Epithelial cell of proximal tubule (primary cell): ENCODE measurements at places on chromosomes 5 and 9.

DNA sequence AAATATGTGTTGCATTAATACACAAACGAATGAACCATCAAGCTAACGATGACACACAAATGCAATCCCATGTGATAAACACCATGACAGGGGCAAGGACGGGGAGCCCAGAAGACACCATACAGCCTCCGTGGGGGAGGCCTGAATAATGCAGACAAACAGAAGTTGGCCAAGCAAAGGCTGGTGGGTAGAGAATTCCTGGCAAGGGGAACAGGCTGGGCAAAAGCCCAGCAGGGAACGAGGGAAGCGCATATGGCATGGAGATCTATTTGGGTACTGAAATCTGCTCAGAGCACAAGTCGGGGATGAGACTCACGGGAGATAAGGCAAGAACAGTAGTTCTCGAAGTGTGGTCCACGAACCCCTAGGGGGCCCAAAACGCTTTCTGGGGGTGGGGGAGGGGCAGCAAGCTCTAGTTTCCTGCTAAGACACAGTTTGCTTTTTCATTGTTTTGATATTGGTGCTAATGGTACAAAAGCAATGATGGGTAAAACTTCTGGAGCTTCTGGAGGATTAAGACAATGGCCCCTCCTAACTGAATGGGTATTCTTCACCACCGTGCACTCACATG lies 42.9 kb upstream of the FBXW11 start:
- no peak for DNase-seq

DNA sequence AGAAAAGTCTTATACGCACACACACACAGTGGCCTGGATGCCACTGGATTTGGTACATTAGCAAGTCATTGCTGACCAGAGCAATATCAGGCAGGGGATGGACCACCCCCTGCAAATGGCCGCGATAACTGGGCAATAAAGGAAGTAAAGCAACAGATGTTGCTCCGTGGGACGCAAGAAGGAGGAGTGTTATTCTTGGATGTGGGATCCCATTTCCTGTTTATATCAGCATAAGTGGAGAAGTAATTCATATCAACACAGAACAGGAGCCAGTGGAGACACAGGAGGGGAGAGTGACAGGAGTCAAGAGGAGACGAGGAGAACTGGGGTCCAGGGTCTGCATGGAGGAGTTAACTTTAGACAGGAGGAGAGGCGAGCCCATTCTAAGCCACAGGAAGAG lies 18.4 kb downstream of the RUFY1 start:
- no peak for DNase-seq

GRCh38 chr9:38357350-38358114 lies 35.0 kb upstream of the ALDH1B1 start:
- DNase-seq: no peak

DNA sequence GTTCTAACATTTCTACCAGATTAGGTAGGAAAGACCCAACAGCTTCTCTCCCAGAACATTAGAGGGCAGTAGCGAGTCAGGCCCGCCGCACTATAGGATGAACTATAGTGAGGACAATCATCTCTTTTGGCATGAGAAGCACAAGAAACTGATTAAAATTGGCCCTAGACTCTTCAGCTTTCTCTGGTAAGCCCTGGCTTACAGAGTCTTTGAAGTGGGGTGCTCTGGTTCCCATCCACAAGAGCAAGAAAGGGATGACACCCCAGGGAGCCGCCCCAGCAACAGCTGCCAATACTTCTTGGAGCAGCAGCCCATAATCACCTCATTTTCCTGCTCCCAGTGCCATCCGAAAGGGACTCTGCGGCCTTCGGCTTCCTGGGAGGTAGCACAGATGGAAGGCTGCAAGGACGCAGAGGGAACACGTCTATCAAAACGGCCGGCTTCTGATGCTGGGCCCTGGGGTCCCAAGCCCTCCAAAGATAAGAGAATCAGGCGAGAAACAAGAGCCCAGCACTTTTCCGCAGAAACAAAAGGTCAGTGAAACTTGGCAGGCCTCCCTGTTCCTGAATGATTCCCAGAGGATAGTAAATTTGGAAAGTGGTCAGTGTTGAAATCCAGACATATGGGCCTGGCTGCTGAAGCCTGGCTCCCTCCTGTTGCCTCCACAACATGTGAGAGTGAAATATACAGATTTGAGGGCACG lies 69.3 kb downstream of the HSD17B3 start:
- no peak for DNase-seq

- DNase-seq: no peak
Observed at GRCh38 chr9:4566806-4567205, 76.5 kb downstream of the SLC1A1 start.

- no peak for DNase-seq
Observed at GRCh38 chr5:151492729-151493128, 45.3 kb downstream of the SLC36A1 start.

GRCh38 chr5:68271124-68271523 lies 55.6 kb downstream of the PIK3R1 start:
- DNase-seq: no peak

GRCh38 chr5:131589510-131590348 lies 45.3 kb downstream of the RAPGEF6 start:
- peak; percentile 20 for DNase-seq

GRCh38 chr9:10721301-10721700 lies 108.5 kb upstream of the PTPRD start:
- no peak for DNase-seq

GRCh38 chr9:108212184-108212583 lies 643.6 kb downstream of the ACTL7B start:
- no peak for DNase-seq

GRCh38 chr5:110002652-110003051 lies 312.9 kb downstream of the MAN2A1 start:
- DNase-seq: no peak

DNA sequence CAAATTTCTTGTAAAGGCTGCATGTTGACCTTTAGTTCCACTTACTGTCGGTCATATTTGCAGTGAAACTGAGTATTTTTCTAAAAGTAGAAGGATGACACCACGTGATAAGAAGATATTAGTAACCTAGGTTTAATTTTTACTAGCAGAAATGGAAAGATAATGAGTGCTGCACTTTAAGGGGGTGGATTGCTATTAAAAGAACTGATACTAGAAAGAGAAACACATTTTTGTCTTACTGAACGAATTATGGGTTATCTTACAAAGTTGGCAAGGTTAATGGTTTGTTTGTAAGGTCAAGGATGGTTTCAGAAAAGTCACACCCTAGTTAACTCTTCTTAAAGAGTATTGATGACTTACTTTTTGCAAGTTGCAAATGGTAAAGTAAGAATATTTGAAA lies 2.4 kb downstream of the MACIR start:
- no peak for DNase-seq

DNA sequence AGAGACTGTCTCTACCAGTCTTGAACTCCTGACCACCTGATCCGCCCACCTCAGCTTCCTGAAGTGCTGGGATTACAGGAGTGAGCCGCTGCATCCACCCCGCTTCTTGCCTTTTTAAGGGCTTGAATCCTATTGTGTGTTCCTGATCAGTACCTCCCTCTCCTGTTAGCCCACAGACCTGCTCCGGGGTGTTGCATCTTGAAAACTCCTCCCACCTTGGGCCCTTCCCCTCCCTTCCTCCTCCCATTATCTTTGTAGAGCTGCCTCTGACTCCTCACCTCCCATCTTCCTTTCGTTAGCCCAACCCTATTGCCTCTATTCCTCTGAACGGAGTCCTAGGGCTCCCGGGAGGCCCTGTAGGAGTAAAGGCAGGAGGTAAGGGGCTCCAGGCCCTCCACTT lies 48.5 kb upstream of the NEK6 start:
- no peak for DNase-seq

DNA sequence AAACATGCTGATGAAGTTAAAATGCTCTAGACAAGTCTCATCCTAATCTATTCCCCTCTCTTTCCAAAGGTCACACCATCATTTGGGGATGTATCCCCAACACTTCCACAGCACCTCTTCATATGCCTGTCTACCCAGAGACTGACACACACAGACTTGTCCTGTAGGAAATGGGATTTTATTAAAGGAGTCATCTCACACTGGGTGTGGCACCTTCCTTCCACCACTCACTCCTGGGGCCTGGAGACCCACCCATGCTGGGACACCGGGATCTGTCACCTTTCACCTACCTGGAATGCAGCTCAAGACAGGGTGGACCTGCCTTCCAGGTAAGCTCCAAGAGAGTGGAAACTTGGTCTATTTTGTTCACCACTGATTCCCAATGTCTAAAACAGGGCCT lies 99.4 kb upstream of the HAND1 start:
- no peak for DNase-seq

DNA sequence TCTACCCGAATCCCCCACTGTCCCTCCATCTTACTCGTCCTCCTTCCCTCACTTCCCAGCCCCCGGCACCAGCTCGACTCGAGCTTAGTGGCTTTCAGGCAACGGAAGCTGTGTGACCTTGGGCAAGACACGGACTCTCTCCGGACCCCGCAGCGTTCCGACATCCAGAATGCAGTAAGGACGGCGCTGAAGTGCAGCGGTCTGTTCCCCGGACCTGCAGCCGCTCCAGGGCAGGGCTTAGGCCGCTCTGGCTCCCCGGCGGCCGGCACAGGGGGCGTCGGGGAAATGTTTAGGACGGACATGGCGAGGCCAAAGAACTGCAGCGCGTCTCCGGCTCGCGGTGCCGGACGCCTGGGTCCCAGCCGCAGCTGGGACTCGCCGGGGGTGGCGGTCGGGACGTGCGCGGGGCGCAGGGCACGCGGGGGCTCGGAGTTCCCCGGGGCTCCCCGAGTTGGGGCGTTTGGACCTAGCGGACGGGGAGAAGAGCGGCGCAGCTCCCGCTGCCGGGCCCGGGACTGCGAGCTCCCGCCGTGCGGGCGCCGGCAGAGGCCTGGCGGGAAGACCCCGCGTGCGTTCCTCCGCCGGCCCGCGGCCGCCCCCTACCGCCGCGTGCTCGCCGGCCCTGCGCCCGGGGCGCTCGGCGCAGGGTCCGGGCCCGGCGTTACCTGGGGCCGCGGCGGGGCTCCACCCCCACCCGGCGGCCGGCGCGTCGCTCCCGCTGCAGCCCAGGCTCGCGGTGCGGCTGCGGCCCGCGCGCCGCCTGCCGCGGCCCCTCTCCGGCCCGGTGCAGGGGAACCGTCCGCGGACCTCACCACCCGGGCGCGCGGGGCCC lies 5.6 kb upstream of the RNF44 start:
- no peak for DNase-seq

GRCh38 chr9:77876590-77876989 lies 155.0 kb downstream of the GNAQ start:
- DNase-seq: no peak

- no peak for DNase-seq
Observed at GRCh38 chr9:24044576-24044975, 218.5 kb upstream of the ELAVL2 start.

DNA sequence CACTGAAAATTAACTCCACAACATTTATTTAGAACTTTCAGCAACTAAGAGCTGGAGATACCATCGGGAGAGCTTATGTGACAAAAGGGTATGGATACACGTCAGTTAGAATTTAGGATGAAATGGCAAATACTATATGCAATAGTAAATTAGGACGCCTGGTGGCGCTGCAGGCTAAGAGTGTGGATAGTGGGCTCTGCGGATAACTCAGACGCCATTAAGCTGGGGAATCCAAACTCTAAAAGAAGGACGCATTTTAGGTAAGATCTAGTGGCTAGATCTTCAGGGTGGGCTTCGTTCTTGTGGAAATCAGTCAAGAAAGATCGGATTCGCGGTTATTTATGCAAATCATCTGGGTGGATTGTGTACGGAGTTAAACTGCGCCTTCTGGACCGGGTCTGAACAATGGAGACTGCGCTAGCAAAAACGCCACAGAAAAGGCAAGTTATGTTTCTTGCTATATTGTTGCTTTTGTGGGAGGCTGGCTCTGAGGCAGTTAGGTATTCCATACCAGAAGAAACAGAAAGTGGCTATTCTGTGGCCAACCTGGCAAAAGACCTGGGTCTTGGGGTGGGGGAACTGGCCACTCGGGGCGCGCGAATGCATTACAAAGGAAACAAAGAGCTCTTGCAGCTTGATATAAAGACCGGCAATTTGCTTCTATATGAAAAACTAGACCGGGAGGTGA lies at the start of gene PCDHB5:
Gene PCDHB5 (plus strand): TSS at position 177 of the 688 bp plus-strand sequence. CDS start 229 bp downstream, at position 406.
- DNase-seq: no peak

- DNase-seq: no peak
Observed at GRCh38 chr5:61298580-61298979, 33.5 kb upstream of the ZSWIM6 start.

GRCh38 chr9:33453286-33453860 lies 6.0 kb upstream of the AQP3 start:
- no peak for DNase-seq

GRCh38 chr9:34458959-34459340 lies 345 bp downstream of the DNAI1 start:
- no peak for DNase-seq

GRCh38 chr9:90836411-90837080 lies 34.9 kb downstream of the SYK start:
- no peak for DNase-seq

- no peak for DNase-seq
Observed at GRCh38 chr5:19001539-19001938, 986.5 kb downstream of the CDH18 start.

GRCh38 chr5:179237770-179238627 lies 107.3 kb downstream of the ADAMTS2 start:
- no peak for DNase-seq

DNA sequence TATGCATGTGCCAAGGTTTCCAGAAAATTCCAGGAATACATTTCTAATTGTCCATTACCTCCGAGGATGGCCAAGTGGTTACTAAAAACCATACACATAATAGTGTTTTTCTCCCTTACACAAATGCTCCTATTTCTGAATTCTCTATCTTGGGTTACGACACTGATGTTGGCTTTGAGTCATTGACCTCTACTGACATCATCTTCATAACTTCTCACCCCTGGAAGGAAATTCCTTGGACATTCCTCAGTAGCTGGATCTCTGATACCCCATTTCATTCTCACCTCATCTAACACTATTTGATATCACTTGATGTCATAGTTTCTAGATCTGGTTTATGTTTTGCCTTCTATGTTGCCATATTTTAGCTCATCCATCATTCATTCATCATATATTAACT lies 287.2 kb downstream of the CTNND2 start:
- no peak for DNase-seq

DNA sequence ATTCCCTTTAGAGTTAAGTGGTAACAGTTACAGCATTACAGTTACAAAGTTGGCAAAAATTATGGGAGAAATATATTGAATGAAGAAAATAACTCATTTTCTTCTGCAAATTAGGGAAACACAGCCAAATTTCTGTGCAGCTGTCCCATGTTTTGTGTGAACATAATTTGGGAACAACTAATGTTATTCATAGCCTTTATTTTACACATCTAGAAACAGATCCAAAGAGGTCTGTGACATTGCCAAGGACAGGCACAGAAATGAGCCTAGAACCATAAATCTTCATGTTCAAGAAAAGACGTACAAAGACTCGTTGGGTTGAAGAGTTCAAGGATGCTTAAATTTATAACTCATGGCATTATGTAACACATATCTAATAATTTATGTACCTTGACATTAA lies 114.1 kb upstream of the TXNDC8 start:
- DNase-seq: no peak

DNA sequence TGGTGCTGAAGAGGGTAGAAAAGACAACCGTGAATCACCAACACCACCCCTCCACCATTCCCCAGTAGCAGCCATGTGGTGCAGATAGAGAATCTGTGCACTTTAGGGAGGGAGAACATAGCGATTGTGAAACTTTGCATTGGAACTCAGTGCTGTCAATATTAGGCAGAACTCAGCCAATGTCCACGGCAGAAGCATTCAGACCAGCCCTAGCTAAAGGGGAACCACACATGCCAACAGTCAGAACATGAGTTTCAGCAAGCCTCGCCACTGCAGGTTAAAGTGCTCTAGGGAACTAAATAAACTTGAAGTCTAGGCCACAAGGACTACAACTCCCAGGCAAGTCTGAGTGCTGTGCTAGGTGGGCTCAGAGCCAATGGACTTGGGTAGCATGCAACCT lies 38.5 kb upstream of the DEPDC1B start:
- DNase-seq: no peak

GRCh38 chr9:98995971-98996504 lies 52.3 kb downstream of the COL15A1 start:
- DNase-seq: no peak
